ENCODE measurements at places on chromosomes 7 and 10. TPM values are rescaled to one million over a fixed set of nuclear protein-coding genes. Genes with fewer than 3 reads are reported as not detected.
A peak's percentile ranks its signal among the peaks of the same experiment; 100 is the strongest.

DNA sequence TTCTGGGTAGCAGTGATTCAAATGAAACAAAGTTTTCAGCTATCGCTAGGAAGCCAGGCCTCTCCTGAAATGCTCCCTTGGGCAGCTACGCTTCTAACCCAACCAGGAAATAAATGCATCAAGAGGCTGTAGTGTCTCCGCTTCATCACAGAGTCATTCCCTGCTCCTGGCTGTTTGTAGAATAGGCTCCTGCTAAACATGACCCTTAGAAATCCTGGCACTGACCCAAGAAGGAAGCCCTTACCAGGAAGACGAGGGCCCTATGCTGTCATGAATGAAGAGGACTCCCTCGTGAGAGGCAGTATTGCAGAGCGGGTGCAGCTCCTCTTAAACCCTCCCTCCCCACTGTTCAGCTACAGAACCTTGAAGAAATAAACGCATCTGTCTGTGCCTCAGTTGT is 48.3 kb downstream of the NOD1 start:
- peak; percentile 44 for DNase-seq

GRCh38 chr7:116538138-116538537 is 13.3 kb downstream of the CAV1 start:
- DNase-seq, result no peak

DNA sequence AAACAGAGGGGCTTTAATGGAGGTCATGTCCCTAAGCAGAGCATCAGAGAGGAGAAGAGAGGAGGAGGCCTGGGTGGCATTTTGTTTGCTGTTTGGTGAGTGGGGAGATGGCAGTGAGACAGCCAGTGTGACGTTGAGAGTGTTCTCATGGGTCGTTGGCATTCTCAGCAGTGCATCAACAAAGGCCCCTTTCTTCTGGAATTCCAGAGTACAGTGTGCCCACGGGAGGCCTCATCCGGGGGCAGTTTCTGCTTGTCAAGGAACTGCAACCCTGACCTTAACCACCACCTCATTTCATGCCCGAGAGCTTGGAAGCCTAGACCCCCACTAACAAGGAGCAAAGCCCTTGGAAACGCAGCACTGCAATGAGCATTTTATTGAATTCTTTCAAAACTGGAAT is 92.9 kb downstream of the CELF2 start:
- DNase-seq, result no peak

DNA sequence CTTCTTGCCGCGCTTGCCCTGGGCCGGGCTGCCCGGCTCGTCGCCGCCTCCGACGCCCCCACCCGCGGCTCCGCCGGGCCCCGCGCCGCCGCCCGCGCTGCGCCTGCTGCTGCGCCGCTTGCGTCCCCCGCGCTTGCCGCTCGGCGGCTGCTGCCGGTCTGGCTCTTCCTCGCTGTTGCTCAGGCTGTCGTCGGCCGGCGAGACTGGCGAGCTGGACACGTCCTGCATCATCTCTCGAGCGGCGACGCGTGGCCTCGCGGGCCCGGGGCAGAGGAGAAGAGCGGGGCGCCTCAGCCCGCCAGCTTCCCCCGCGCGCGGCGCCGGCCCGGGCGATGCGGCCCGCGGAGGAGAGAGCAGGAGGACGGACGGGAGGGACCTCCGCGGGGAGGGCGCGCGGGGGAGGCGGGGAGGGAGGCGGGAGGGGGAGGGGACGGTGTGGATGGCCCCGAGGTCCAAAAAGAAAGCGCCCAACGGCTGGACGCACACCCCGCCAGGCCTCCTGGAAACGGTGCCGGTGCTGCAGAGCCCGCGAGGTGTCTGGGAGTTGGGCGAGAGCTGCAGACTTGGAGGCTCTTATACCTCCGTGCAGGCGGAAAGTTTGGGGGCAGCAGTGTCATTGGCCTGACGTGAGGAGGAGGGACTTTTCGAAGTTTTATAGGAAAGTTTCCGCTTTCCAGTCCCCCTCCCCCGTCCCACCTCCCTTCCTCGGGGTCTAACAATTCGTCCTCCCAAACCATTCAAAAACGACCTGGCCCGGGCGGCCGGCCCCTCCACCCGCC is at the start of gene TWIST1:
Gene TWIST1, minus strand, starts transcription at position 546 of the 779 bp plus-strand sequence. Its CDS starts 315 bp downstream, at position 231.
- DNase-seq, result no peak

DNA sequence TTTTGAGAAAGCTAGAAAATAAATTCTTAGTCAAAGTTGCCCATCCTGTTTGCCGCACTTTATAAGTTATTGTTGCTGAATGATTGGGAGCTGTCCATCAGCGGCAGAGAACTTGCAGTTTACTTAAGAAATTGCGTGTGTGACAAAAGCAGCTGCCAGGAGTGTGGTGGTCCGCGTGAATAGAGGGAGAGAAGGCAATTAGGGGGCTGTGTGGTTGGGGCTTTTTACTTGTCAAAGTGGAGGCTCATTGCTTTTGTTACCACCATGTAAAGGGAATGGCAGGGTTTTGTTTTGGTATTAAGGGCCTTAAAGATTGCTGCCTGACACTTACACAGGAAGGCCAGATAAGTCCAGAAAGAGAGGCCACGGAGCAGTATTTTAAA is 177.8 kb downstream of the TCF7L2 start:
- DNase-seq, result no peak

DNA sequence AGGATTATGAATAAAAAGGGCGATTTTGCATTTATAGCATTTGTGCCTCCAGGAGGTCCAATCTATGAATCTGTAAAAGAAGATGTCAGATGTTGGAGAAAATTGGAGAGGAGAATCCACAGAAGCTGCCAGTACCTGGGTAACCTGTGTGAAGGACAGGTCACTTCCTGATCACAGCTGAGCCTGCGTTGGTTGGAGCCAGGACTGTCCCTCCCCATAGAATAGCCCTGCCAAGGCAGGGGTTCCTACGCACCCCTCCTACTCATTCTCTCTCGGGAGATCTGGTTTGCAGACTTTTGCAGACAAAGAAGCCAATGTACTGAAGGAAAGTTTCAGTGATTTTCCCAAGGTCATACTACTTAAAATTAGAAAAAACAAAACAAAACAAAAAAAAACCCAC is 10.3 kb upstream of the C10orf120 start:
- DNase-seq, result no peak

GRCh38 chr7:6642861-6643640 is 5.9 kb downstream of the ZNF316 start:
- DNase-seq, result no peak

ZNF736 gene
- total RNA-seq, result 4.3 TPM

GRCh38 chr10:59995862-59996261 is 89.5 kb upstream of the CCDC6 start:
- no peak for DNase-seq

GRCh38 chr10:127278001-127278400 is 81.6 kb upstream of the INSYN2A start:
- no peak for DNase-seq

DNA sequence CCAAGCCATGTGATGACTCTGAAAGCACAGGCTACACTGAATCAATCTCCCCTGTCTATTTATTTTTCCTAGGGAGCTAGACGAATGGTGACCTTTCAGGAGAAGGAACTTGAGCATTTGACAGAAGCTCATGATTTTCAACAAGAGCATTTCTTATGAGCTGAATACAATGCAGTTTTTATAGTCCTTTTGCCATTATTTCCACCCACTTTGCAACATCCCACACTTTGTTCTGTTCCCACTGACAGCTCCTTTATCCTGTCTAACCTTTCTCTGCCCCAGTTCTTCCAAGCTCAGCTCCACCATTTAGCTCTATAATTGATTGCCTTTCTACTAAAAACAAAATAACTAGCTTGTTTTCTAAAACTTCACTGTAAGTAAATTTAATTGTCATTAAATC is 91.9 kb upstream of the PRSS1 start:
- DNase-seq, result no peak

DNA sequence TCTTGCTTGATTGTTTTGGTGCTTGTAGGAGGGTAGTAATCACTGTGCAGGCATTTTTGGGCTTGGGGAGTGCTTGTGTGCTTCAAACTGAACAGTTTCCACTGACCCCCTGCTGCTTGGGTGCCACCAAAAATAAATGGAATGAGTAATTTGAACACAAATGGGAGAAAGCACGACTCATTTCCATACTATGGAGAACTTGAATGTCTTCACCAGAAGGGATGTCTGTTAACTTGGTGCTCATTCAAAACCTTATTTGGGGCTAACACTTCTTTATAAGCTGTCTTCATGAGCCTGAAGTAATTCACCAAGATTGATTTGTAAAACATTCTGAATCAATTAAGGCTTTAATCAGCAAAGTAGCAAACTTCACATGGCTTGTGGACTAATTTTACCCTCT is 560.3 kb downstream of the SDK1 start:
- DNase-seq, result no peak

PDE6C gene
- not detected for total RNA-seq

GRCh38 chr10:68419376-68419775 is 12.3 kb upstream of the RUFY2 start:
- no peak for DNase-seq

Data from left lobe of liver (tissue), 2 donors.